Regular cardiac myocyte (primary cell): ENCODE measurements at places on chromosomes 1 and 21. TPM values are rescaled to one million over a fixed set of nuclear protein-coding genes. Genes with fewer than 3 reads are reported as not detected.

The TSPEAR gene
- not detected in 2 replicates for total RNA-seq

The LY9 gene
- not detected in 2 replicates for total RNA-seq

The OR14K1 gene
- total RNA-seq: not detected in 2 replicates

The LAMC2 gene
- 2.8 and 4.0 TPM in 2 replicates for total RNA-seq

The SPATA21 gene
- not detected in 2 replicates for total RNA-seq

The CELA2A gene
- 0.28 TPM in 1 of 2 replicates, not detected in the other for total RNA-seq

The HORMAD1 gene
- 0.19 and 0.28 TPM in 2 replicates for total RNA-seq

The USP21 gene
- total RNA-seq: 5.8 and 7.3 TPM in 2 replicates

The S100A12 gene
- total RNA-seq: not detected in 2 replicates

The ZBTB8B gene
- under 0.01 TPM in 2 replicates for total RNA-seq

The TFAP2E gene
- total RNA-seq: under 0.01 TPM in 2 replicates

The PAPPA2 gene
- total RNA-seq: 2.9 and 4.8 TPM in 2 replicates

The HLX gene
- 9.6 and 18.9 TPM in 2 replicates for total RNA-seq

The C1orf141 gene
- total RNA-seq: not detected in 2 replicates

The PYCR2 gene
- 38.6 and 48.1 TPM in 2 replicates for total RNA-seq

The PCBP3 gene
- total RNA-seq: 1.5 and 6.2 TPM in 2 replicates

The OLFML2B gene
- 1.2 and 2.0 TPM in 2 replicates for total RNA-seq

The FAM177B gene
- not detected in 2 replicates for total RNA-seq

The KIAA1614 gene
- total RNA-seq: 2.9 and 4.5 TPM in 2 replicates

The ACADM gene
- 19.2 and 39.5 TPM in 2 replicates for total RNA-seq

The ZNF697 gene
- 12.7 and 15.9 TPM in 2 replicates for total RNA-seq

The GJA9 gene
- total RNA-seq: not detected in 2 replicates

The WDR77 gene
- 35.2 and 76.5 TPM in 2 replicates for total RNA-seq

The MAN1C1 gene
- 0.38 and 6.5 TPM in 2 replicates for total RNA-seq

The FCGR3B gene
- not detected in 2 replicates for total RNA-seq

The NFIA gene
- 4.2 and 4.8 TPM in 2 replicates for total RNA-seq

The TMEM269 gene
- total RNA-seq: under 0.01 TPM in 1 of 2 replicates, not detected in the other

The SLC22A15 gene
- total RNA-seq: 1.3 and 10.1 TPM in 2 replicates

The CD160 gene
- total RNA-seq: 0.28 TPM in 1 of 2 replicates, not detected in the other

The PPIH gene
- total RNA-seq: 20.6 and 46.4 TPM in 2 replicates

The BATF3 gene
- 3.9 and 6.5 TPM in 2 replicates for total RNA-seq

The LIN28A gene
- not detected in 2 replicates for total RNA-seq

The LRRC53 gene
- not detected in 2 replicates for total RNA-seq

The C1orf87 gene
- not detected in 2 replicates for total RNA-seq

The SLAMF7 gene
- total RNA-seq: not detected in 2 replicates

The VAMP3 gene
- 72.3 and 82.9 TPM in 2 replicates for total RNA-seq

The ZMYND12 gene
- total RNA-seq: 0.38 and 1.4 TPM in 2 replicates

The AMY1C gene
- total RNA-seq: not detected in 2 replicates

The AVPR1B gene
- total RNA-seq: not detected in 2 replicates

The RAB25 gene
- not detected in 2 replicates for total RNA-seq
